ENCODE measurements at places on chromosomes 4 and X. TPM values are rescaled to one million over a fixed set of nuclear protein-coding genes. Genes with fewer than 3 reads are reported as not detected.

SPANXD gene
- total RNA-seq = not detected

STOX2 gene
- 15.0 TPM for total RNA-seq

ETDA gene
- not detected for total RNA-seq

PRRG1 gene
- total RNA-seq = 7.9 TPM

PLP1 gene
- total RNA-seq = 0.78 TPM

GRCh38 chr4:5750052-5750945 lies 39.3 kb downstream of the EVC start:
- no peak for DNase-seq

DNA sequence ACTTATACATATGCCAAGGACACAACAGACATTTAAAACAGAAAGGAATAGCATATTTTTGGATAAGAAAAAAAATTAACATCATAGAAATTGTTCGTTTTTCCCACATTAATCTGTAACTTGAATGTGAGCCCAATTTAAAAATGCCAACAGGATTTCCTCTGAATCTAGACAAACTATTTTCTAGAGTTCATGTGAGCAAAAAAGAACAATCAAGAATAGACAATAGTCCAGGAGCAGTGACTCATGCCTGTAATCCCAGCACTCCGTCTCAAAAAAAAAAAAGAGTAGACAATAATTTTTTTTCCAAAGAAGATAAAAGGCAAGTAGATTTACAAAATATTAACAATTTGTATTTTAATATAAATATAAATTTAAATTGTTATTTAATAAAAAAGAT lies 73.7 kb upstream of the DUSP21 start:
- DNase-seq = no peak

DNA sequence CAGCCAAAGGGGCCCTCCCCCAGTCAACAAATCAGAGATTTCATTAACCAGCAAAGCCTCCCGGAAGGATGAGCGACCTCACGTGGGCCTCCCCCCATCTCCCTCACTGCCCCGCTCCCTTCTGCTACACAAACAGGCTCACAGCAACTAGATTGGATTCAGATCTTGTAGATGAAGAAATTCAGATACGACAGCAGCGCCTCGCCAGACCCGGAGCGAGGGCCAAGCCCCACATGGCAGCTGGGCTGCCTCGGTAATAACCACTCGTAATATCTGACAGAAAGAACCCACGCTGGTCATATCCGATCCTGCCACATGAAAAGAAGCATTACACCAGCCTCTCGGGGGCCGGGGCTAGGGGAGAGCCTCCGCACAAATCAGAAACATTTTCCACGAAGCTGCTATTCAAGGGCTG lies 581.3 kb downstream of the BCOR start:
- no peak for DNase-seq

GRCh38 chrX:8191022-8191421 lies 20.0 kb upstream of the VCX2 start:
- no peak for DNase-seq

DNA sequence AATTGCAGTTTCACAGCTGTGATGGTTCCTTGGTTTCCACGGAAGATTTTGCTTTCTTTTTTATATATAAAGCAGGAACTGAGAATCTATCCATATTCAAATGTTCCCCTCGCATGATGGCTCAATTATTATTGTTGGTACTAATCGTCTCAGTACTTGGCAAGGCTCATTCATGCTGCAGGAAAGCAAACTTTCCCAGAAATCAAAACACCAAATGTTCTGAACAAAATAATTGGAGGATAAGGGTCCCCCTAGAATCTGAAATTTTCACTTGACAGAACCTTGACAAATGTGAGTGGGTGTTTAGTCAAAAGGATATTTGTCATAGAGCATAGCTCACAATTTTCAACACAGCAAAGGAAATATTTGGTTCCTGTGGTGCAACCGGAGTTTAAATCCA lies 1598.6 kb upstream of the PCDH7 start:
- no peak for DNase-seq

DNA sequence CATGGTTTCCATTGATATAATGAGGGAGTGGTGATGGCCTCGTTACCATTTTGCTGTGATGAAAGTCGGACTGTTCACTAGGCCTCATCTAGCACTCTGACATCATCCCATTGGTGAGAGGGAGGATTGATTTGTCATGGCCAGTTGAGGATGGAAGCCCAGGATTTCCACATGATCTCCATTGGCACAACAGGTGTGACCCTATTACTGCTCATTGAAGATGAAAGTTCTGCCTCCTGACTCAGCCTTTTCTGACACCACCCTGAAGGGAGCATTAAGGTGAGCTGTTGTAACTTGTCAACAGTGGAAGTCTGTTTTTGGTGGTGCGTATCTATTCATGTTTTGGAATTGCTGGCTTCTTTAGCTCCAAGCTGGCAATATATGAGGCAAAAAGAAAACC lies 144.2 kb downstream of the PABPC4L start:
- no peak for DNase-seq

DNA sequence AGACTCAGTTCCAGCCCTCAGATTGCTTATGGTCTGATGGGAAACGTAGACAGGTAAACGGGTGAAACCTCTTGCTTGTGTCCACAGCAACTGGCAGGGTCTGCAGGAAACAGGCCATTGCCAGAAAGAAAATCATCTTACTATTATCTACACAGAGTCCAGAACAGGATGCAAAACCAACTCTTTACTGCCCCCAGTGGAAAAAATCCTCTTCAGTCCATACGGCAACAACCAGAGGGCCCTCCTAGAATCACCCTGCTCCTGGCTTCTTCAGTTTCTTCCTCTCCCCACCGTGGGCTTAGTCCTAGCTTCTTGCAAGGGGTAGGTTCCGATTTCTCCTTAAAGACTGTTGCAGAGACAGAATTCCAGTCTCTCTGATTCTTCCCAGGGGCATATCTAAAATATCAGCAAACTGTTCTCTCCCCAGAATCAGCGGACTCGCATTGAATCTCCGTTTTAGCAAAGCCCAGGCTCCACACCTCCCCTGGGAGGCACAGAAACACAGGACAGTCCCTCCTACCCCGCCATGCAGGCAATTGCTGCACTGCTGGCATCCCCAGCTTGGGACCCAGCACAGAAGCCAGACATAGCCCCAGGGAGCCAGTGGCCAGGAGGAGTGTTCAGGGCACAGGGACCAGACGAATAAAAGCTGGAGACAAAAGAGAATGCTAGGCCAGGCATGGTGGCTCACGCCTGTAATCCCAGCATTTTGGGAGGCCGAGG lies 41.0 kb upstream of the SH3RF1 start:
- peak; percentile 52 for DNase-seq

Measured in body of pancreas (tissue), 4 donors.